ENCODE measurements at places on chromosomes 4 and X.

DNA sequence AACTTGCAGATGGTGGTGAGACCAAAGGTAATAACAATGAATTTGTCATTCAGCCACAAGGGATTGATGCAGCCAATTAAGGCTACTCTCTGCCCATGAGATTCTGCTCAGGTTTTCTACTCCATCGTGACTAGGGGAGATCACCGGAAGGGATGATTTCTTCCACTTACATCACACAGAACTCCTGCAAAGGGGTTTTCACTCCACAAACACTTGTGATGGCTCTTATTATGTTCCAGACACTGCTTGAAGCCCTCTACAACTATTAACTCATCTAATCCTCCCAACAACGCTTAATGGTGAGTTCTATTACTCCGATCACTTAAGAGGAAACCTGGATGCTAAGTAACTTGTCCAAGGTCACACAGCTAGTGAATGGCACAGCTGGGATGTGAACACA is 55.9 kb downstream of the MTNR1A start:
- no peak for DNase-seq

DNA sequence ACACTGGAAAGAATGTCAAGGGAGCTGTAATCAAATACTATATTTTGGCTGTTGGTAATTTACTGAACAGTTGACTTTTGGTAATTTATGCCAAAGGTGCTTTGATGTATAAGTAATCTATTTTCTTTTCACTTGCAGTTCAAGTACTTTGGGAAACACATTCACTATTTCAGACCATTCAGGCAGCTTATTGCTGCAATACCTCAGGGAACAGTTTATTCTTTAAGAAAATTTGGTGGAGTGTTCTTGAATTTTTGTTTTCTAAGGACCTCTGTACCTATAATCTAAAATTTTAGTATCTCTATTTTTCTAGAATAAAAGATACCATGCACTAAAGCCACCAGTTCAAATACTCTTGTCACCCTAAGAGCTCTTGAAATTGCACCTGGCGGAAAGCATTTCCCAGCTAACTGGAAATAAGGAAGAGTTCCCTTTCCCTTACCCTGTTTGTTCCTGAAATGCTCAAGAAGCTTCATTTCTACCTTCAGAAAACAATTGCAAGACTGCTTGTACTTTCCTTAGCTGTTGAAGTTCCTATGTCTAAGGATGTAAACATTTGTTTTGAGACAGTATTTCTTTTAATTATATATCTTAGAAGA is 633.5 kb upstream of the FAT1 start:
- no peak for DNase-seq

DNA sequence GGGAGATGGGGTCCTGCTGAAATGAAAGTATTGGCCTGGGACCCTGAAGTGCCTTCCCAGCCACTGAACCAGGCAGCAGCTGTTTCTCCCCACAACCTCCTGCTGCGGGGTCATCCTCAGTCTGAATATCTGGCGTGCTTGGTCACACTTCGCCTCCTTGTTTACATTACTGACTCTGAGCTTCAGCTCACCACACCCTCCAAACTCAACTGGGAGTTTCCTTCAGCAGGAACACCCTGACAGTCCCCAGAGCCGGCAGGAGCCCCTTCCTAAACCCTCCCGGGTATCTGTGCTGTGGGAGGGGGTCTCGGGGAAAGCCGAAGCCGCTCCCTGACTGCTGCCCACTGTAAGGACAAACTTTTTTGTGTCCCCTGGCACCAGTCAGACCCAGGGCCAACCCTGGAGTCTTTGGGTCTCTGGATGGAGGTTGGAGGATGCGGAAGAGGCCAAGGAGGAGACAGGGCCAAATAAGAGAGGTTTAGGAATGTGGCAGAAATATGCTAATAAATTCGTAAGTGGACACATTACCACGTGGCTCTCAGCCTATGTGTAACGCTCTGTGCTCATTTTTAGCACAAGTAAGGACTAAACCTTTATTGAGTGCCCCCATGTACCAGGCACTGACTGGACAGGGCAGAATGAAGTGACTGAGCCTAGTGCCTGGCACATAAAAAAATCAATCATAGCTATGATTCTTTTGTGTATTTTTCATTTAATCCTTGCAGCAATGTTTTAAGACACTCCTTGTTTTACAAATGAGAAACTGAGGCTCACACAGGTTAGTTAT is 20.7 kb downstream of the FHDC1 start:
- DNase-seq, result no peak

DNA sequence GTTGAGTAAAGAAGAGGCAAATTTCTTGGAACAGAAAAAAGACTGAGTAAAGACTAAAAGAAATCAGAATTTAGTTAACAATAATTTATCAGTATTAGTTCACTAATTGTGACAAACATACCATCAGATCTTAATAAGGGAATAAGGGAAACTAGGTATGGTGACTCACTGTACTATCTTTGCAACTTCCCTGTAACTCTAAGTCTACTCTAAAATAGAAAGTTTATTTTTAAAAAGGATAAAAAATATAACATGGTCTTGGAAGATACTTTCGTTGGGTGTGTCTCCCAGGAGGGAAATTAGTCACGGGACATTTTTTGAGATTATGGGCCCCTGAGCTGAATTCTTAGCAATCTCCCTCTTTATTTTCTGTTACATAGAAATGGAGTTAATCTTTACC is 97.3 kb downstream of the EMCN start:
- DNase-seq, result no peak

GRCh38 chr4:70818173-70818855 is 21.4 kb downstream of the GRSF1 start:
- DNase-seq, result no peak

GRCh38 chrX:66015900-66016689 is 23.8 kb downstream of the VSIG4 start:
- no peak for DNase-seq

DNA sequence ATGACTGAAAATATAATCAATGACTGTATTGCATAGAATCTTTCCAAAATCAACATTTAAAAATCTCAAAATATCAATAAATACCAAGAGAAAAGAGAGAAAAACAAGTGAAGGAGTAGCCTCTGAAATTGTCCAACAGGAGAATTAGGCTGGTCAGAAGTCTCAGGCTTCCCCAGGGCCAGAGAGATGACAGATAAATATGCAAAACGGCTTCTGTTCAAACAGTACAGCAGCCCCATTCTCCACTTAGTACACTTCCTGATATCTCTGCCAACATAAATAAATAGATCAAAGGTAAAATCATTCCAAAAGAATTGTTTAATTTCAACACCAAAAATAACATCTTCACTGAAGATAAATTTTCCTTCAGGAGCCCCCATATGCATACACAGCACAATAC is 204.7 kb upstream of the GABRA2 start:
- DNase-seq, result no peak
